Activated CD4-positive, alpha-beta T cell treated with anti-CD3 and anti-CD28 coated beads, Interleukin-2, Interleukin-4, amounts not matched to agents 100 ng/mL and 50 ng/mL, durations not matched to agents 16 hours and 8 hours (primary cell): ENCODE measurements at places on chromosomes 5 and 9.

DNA sequence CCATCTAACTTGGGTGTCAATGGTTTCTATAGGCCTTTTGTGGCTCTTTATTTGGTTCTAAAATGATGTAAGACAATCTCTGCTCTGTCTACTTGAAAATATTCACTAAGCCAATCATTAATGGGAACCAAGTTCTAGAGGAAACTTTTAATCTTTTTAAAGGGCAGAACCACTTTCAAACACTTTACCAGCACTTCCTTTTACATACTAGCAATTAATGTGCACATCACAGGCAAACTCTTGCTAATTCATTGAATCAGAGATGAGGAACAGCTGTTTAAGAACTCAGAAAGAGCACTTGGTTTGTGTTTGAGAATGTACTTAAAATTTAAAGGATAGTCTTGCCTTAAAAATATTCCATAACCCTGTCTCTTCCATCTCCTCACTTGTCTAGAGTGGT is 83.4 kb downstream of the PAPPA start:
- DNase-seq, result no peak

GRCh38 chr9:12849486-12850003 is 74.7 kb downstream of the LURAP1L start:
- DNase-seq, result no peak

GRCh38 chr9:109276469-109277440 is 44.1 kb downstream of the EPB41L4B start:
- DNase-seq, result no peak

DNA sequence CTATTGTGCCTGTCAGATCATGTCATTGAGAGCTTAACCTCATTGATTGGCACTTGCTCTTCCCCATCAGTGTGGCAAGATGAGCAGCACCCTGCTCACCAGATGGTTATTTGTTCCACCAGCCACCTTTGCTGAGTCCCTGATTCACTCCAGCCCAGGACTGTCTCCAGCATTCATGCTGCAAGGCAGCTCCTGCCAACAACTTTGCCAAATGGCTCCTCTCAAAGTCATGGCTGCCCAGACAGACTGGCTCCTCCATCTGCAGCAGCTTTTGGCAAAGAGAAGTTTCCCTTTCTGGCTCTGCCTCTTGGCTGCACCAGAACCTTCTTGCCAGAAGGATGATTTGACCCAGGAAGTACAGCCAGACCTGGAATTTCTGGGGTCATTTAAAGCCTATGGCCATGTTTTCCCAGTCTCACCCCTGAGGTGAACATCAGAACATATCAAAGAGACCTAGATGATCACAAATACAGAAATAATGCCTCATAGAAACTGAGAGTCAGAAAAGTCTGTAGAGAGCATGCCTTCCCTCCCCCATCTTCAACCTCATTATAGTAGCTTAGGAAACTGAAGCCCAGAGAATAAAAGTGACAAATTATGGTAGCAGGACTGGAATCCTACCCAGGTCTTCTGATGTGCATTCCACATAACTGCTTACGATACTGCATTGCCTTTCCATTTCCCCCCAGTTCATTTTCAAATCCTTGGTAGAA is 10.4 kb downstream of the PPP2R2B start:
- no peak for DNase-seq

GRCh38 chr5:34740389-34740806 is 84.3 kb downstream of the RAI14 start:
- DNase-seq, result no peak

DNA sequence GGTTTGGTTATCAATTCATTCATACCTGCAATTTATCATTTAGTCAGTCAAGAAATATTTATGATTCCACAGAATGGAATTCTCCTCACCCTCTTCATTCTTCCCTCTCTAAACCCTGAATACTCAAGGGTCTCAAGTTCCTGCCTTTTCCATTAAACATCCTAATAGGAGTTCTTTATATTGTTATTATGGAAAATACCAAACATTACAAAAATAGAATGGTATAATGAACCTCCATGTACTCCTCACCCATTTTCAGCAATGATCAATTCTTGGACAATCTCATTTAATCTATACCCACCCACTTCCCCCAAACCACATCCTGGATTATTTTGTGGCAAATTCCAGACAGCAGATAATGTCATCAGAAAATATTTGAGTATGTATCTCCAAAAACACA is 74.5 kb downstream of the ADAMTS12 start:
- no peak for DNase-seq

GRCh38 chr5:91469517-91470165 is 86.5 kb upstream of the ARRDC3 start:
- DNase-seq, result no peak

- peak; percentile 38 for DNase-seq
Observed at GRCh38 chr5:133610489-133611356, 1.6 kb downstream of the FSTL4 start.

- DNase-seq, result no peak
Observed at GRCh38 chr9:131111186-131111853, 14.1 kb upstream of the NUP214 start.

- no peak for DNase-seq
Observed at GRCh38 chr5:53243403-53243802, 133.8 kb upstream of the MOCS2 start.

DNA sequence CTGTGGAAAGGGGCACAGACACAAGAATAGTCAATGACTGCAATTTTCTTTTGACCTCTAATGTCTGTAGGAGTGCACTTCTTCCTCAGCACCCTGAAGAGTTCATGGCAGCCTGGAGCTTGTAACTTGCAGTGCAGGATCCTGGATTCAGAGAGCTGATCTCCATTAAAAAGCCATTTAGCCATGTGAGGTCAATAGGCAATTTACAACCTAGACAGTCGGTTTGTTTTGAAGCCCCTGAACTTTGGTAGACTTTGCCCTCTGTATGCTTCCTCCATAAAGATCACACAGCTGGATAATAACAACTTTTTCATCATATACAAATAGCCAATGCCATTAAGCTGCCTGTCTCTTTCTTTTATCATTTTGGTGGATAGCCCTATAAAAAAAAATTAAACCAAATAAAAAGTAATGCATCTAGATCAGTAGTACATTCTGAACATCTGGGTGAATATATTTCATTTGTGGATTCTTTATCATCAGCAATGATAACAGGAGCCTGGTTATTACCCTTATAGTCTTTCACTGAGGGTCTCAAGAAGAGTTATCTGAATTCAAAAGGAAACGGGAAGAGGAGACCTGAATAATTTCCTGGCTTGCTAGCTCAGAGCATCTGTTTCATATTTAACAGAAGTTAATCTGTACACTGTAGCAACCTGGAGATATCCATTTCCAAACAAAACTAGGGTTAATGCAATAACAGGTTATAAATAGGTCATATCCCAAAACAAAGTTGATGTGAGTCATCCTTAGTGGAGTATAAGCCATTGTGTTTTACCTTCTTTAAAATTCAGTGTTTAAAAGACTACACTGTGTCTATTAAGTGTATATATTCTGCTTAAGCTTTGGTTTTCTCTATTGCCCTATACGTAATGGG is 193.8 kb upstream of the ACTBL2 start:
- no peak for DNase-seq

DNA sequence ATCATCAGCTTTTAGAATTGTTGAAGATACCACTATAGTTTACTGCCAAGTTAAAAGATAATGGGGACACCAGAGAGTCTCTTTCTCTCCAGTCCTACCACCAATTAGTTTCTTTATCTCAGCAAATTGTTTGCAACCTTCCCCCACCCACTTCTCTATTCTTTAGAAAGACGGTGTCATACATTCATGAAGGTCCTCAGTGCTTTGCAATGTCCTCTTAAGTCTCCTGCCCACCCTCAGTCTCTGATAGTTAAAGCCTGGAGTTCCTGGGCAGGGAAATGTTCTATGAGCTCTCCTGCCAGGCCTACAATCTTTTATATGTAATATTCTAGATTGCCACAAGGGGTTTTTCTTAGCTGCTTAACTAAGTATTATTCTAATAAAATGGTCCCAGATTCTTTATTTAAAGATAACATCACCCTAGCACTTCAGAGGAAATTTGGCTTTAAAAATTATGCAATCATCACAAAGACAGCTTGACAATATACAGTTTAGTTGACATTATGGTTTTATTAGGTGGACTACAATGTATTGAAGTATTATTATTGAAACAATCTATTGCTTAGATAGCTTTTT is 509.2 kb downstream of the CSNK1G3 start:
- DNase-seq, result no peak

DNA sequence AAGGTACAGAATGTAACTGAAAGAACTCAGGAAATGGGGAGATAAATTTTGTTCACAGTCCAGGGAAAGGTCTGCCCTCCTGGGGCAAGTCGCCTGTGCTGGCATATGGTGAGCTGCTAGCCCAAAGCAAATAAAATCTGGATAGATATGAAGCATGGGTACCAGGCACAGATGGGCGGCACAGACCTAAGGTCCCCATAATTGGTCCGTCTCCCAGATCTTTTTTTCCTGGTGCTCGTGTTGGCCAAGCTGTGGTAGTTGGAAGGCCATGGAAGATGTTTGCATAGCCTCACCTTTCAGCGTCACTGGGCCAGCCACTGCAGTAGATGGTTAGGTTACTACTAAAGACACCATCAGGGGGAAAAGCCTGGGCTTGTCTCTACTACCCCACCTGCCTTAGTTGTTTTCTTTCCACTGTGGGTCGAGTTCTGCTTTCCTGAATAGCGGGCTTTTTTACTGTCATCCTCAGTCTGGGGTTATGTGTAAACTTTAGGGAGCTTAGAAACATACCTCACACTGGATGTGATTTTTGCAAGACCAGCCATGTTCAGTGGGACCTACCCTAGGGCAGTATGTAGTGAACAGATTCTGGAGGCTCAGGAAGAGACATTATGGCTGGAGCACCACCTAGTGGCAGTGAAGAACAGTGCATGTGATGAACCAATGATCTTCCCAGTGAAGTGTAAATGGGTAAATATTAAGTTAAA is 24.2 kb upstream of the GLRX start:
- DNase-seq, result peak; percentile 80

DNA sequence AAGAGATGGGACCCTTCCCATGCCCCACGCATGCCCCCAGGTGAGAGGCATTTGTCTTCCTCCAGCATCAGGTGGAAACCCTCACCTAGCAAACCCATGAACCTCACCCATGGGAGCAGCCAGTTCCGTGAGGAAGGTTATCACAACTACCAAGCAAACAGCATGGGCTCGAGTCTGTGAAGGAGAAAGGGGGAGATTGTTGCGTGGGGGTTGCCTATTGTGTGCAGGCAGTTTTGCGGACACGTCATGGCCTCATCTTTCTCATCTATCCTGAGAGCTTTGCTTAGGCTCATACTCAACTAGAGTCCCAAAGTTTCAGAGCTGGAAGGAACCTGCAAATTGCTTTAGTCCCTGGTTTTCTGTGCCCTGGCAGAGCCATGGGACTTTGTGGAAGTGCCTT is 73.6 kb upstream of the TGFBR1 start:
- DNase-seq, result no peak

DNA sequence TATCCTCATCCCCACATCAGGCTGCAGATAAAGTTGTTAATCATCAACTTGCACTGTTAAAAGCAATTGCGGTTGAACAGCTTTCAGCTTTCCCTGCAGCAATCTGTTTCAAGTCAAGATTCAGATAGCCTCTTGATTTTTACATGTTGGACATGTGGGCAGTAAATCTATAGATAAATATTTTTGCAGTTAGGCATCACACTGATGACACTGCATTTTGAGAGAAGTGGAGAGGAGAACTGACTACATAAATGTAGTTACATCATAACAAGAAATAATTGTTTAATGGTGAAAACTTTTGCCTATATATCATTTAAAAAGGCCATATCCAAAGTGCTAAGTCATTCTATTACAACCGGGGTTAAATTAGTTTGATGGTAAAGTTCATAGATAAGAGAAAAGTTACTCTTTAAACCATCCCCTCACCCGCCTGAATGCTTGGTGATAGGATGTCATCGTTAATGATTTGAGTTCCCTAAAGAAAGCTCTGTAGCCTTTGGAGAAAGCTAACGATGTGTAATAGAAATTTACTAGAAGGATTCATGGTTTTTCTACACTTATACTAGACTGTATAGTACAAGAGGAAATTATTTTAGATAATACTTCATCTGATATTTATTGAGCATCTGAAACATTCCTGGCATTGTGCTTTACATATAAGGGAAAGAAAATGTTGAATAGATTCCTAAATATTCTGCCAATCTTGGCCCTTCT is 30.8 kb upstream of the ALDH1A1 start:
- no peak for DNase-seq

- DNase-seq, result no peak
Observed at GRCh38 chr5:149140197-149141002, 893 bp upstream of the ABLIM3 start.

GRCh38 chr9:127397646-127398274 is 791 bp downstream of the SLC2A8 start:
- peak; percentile 24 for DNase-seq
